ENCODE measurements at places on chromosomes 7 and 10.

- DNase-seq = no peak
These were observed 25.1 kb downstream of the CASP7 start for GRCh38 chr10:113704637-113705343.

DNA sequence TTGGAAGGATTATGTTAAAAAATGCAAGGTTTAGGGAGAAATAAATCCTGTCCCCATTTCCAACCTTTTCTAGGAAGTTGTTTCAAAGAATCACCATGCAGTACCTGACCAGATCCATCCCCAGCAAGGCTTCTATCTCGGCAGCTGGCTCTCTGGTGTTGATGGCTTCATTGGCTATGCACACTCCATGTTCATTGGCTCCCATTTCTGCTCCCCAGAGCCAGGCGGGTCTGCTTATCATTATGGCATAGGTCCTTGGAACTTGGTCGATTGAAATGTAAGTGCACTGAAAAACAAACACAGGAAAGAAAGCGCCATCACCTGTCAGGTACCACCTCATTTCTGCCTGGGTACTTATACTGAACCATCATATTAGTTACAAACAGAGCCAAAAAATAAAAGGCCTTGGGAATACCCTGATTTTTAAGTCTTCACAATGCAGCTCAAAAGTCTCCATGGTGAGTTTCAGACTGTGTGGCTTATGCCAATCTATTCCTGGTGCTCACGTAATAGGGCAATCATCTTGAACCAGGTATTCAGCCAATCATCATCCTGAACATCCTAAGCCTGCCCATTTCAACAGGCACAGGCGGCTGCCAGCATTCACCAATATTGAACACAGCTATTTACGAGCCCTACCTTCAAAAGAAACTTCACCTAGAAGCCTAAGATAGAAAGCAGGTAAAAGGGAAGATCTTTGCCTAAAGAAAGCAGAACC lies 34.4 kb downstream of the SCRN1 start:
- DNase-seq = no peak

- DNase-seq = no peak
These were observed 13.6 kb upstream of the UCMA start for GRCh38 chr10:13247784-13248183.

DNA sequence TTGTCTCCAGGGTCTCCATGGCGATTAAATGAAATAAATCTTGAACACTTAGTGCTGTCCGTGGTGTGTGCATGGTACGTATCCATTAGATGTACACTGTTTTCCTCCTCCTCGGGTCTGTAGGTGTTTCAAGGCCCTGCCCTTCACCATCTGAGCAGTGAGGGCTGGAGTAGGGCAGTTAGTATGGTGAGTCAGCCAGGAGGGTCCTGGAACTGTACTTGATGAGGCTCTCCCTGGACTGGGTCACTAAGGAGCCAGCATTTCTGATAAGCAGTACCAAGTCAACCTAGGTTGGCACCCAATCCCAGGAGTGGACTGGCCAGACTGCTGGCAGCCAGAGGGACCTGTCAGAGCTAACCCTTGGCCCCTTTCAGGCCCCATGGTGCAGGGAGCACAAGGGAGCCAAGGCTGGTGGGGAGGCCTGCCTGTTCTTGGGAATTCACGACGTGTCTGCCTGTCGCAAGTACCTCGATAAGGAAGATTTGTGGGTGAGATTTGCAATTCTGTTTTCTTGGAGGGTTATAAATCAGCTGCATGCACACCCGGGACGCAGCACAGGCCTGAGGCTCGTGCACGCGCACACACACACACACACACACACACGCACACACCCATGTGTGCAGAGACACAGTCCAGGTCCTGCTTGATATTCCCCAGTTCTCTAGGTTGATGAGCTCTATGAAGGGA lies 114.2 kb downstream of the ZMIZ1 start:
- no peak for DNase-seq

DNA sequence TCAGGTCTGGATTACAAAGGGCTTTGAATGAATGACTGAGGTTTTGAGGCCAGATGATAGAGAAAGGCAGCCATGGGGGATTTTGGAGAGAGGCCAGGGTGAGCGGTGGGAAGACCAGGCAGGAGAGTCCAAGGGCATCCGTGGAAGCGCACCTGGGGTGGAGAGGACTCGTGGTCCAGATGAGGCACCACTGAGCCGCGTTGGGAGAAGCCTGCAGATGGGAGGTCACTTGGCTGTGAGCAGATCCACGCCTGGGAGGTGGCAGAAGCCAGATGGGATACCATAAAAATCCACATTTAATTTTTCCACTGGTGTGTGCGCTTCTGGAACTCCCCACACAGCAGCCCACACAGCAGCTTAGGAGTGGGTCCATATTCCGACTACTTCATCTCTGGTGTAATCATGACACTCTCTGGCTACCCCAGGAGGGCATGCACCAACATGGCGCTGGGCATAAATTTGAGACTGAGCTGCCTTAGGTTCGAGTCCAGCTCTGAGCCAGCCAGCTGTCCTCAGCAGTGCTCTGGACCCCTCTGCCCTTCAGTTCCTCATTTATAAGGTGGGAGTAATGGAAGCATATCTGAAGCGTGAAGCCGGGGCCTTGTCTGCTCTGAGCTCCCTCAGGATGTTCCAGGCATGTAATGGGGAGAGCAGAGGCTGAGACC lies 90.2 kb upstream of the FAM20C start:
- no peak for DNase-seq

DNA sequence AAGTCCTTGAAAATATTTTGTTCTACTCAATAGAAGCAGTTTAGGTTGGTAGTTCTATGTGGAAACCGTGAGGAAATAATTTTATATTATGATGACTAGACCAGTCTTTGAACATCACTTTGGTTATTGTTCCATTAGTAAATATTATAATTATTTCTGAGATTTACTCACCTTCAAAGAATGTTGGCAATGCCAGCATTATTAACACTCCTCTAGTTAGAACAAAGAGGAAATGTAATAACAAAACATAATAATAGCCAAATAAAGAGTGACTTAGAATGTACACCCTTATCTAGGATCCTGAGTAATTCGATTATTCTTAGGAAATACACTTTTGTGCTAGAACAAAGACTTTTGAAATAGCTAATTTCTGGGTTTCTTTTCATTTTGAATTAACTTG lies 121.1 kb downstream of the CFTR start:
- DNase-seq = no peak

Measured in liver (tissue), 10 donors.